ENCODE measurements at places on chromosomes 7 and 10. TPM values are rescaled to one million over a fixed set of nuclear protein-coding genes. Genes with fewer than 3 reads are reported as not detected.

The MYPN gene
- not detected for total RNA-seq

The VPS37D gene
- total RNA-seq = 0.89 TPM

The SPDYE9 gene
- not detected for total RNA-seq

- peak overlapping the region; percentile 10 for H3K27ac ChIP-seq
- peaks cover 21% of the 10 kb centered on the region for H3K36me3 ChIP-seq
- H3K27me3 ChIP-seq = no peaks in the 10 kb centered on the region
- no peak overlapping the region for H3K4me3 ChIP-seq
These were observed 9.8 kb downstream of the LARP4B start for GRCh38 chr10:921471-922414.

The GNAI1 gene
- 32.4 TPM for total RNA-seq

The LEP gene
- 0.15 TPM for total RNA-seq

DNA sequence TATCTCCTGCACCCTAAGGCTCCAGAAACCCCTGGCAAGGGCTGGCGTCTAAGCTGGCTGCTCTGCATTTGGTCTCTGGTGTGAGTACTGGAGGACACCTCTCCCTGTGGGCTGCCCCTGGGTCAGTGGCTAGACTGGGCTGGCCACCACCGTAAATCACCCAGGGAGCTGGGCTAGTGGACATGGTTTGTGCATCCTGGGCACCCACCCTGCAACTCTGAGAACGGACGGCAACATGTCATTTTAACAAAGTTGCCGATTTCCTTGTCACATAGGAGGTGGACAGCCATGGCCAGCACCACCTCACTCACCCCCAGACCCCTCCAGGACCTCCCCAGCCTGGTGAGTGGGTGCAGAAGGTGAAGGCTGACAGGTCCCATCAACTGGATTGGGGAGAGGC, 26.8 kb upstream of the PCBD1 start:
- H3K4me3 ChIP-seq = no peak overlapping the region
- H3K27ac ChIP-seq = no peak overlapping the region
- peaks cover 13% of the 10 kb centered on the region for H3K27me3 ChIP-seq

- peak overlapping the region; percentile 31 for H3K27ac ChIP-seq
- H3K4me1 ChIP-seq = no peaks in the 10 kb centered on the region
- H3K36me3 ChIP-seq = no peaks in the 10 kb centered on the region
- no peak for DNase-seq
- H3K27me3 ChIP-seq = no peaks in the 10 kb centered on the region
These were observed 87.0 kb upstream of the IGFBP3 start for GRCh38 chr7:46007990-46008643.

- peaks cover 7% of the 10 kb centered on the region for H3K36me3 ChIP-seq
- H3K4me3 ChIP-seq = no peak overlapping the region
- H3K27me3 ChIP-seq = no peaks in the 10 kb centered on the region
- no peaks in the 10 kb centered on the region for H3K4me1 ChIP-seq
- H3K27ac ChIP-seq = no peak overlapping the region
These were observed 82.3 kb downstream of the AOAH start for GRCh38 chr7:36642010-36642409.

GRCh38 chr7:135929249-135929648, 47.9 kb downstream of the MTPN start:
- peaks cover 31% of the 10 kb centered on the region for H3K36me3 ChIP-seq
- DNase-seq = no peak
- no peak overlapping the region for H3K27ac ChIP-seq
- no peak overlapping the region for H3K4me3 ChIP-seq

DNA sequence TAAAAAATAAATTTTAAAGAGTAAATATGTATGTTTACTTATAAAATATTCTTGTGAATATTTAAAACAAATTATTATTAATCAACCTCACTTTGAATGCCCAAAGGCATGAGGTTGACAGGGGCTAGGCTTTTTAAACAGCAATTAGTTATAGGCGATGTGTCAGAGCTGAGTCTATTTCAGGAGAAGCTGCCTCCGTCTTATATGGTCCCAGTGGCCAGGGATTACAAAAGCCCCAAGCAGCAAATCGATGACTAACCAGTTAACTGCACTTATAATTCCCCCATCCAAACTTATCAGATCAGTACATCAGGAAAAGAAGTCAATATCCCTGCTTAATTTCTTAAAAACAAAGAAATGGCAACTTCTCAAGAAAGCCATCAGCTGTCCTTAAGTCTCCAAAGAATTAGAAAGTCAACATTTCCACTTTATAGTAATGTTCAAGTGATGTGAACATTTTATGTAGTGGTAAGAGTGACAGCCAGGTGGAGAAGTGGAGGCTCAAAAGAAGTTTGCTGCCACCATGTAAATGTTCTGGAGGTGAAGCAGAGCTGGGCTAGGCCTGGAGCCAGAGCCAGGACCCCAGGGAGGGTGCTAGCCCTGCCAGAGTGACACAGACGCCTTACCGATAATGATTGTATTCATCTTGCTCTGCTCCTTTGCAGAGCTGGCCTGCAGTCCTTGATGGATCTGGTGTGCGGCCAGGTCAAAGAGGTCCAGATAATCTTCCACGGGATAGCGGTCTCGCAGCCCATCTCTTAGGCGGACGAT, 51.5 kb downstream of the CHST15 start:
- no peaks in the 10 kb centered on the region for H3K27me3 ChIP-seq
- DNase-seq = no peak
- H3K27ac ChIP-seq = no peak overlapping the region
- H3K4me3 ChIP-seq = no peak overlapping the region

The PRTFDC1 gene
- total RNA-seq = 5.2 TPM

GRCh38 chr10:6256439-6256838, 53.7 kb downstream of the PFKFB3 start:
- H3K27ac ChIP-seq = no peak overlapping the region
- H3K4me3 ChIP-seq = no peak overlapping the region
- no peaks in the 10 kb centered on the region for H3K27me3 ChIP-seq
- no peaks in the 10 kb centered on the region for H3K4me1 ChIP-seq

- DNase-seq = no peak
- H3K36me3 ChIP-seq = no peaks in the 10 kb centered on the region
- no peak overlapping the region for H3K4me3 ChIP-seq
- H3K27ac ChIP-seq = peak overlapping the region; percentile 54
- no peaks in the 10 kb centered on the region for H3K27me3 ChIP-seq
These were observed 38.4 kb downstream of the ATXN7L1 start for GRCh38 chr7:105837765-105838626.
